Karpas-422 (cell line): ENCODE measurements at places on chromosomes 12 and 14. TPM values are rescaled to one million over a fixed set of nuclear protein-coding genes. Genes with fewer than 3 reads are reported as not detected.

GRCh38 chr14:72024043-72024407, 91.8 kb downstream of the RGS6 start:
- peak; percentile 86 for DNase-seq

Gene KRT82
- total RNA-seq, result not detected in 2 replicates

GRCh38 chr12:48776956-48777355, 11.9 kb downstream of the ADCY6 start:
- DNase-seq, result no peak

- DNase-seq, result no peak
These were observed 380.1 kb downstream of the RAD51B start for GRCh38 chr14:68199554-68200151.

Gene GPR84
- total RNA-seq, result 0.29 TPM in 1 of 2 replicates, not detected in the other

Gene AVPR1A
- total RNA-seq, result not detected in 2 replicates

Gene HPD
- not detected in 2 replicates for total RNA-seq

GRCh38 chr12:76898442-76898841, 19.6 kb upstream of the CSRP2 start:
- no peak for DNase-seq

Gene BAZ1A
- total RNA-seq, result 63.7 and 136 TPM in 2 replicates

Gene PAPLN
- total RNA-seq, result 12.9 and 18.0 TPM in 2 replicates

- peak; percentile 98 for DNase-seq
These were observed 335.6 kb downstream of the TMEM121 start for GRCh38 chr14:105861985-105862465.
